Cardiac muscle cell (in vitro differentiated cells and primary cell): ENCODE measurements at places on chromosomes 2 and 18. TPM values are rescaled to one million over a fixed set of nuclear protein-coding genes. Genes with fewer than 3 reads are reported as not detected.

DNA sequence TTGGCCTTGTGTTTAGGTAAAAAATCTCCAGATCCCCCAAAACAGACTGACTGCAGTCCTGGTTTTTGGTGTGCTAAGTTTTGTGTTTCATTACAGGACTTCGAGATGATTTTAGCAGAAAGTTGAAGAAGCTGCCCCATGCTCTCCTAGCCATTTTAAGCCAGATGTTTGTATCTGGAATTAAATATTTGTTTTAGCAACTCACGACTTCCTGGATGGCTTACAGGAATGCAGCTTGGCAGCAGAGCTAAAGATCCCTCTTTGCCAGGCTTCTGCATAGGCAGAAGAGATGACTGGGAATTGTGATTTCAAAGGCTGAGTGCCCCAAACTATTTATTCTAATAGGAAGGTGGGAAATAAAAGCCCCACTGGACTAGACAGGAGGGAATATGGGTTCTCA, 31.1 kb downstream of the ONECUT2 start:
- no peaks in the 10 kb centered on the region for H3K4me1 ChIP-seq
- no peak overlapping the region for H3K4me3 ChIP-seq
- H3K36me3 ChIP-seq: no peaks in the 10 kb centered on the region
- DNase-seq: no peak
- no peak overlapping the region for H3K27ac ChIP-seq
- no peaks in the 10 kb centered on the region for H3K27me3 ChIP-seq

The RAB17 gene
- polyA plus RNA-seq: 1.4 and 3.1 TPM in 2 replicates

DNA sequence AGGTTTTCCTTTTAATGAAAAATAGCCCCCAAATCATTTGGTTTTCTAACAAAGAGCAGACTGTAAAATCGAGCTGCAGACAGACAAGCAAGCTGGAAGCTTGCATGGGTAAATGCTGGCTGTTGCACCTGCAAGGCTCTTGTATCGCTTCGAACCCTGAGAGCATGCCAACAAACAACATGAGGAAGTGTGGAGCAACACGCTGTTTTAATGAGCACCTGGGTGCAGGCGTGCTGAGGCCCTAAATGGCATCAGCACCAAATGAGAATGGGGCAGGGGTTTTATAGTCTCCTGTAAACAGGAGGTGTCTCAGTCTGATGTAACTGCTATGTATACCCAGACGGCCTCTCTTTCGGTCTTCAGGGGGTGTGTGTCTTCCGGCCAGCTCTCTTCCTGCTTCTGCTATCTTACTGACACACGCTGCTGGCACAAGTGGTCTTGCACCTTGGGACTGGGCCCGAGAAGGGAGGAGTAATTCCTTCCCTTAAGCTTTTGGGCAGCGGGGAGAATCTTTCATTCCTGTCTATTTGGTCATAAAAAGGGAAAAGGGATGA, 31.9 kb upstream of the CDH2 start:
- no peaks in the 10 kb centered on the region for H3K36me3 ChIP-seq
- H3K4me3 ChIP-seq: no peak overlapping the region
- no peaks in the 10 kb centered on the region for H3K27me3 ChIP-seq
- H3K4me1 ChIP-seq: no peaks in the 10 kb centered on the region

GRCh38 chr2:29293830-29294438, 178.7 kb downstream of the CLIP4 start:
- H3K4me1 ChIP-seq: no peaks in the 10 kb centered on the region
- H3K4me3 ChIP-seq: no peak overlapping the region
- H3K36me3 ChIP-seq: no peaks in the 10 kb centered on the region
- peaks cover 6% of the 10 kb centered on the region for H3K27me3 ChIP-seq

GRCh38 chr2:101881131-101881530, 110.6 kb upstream of the IL1R2 start:
- peaks cover 22% of the 10 kb centered on the region for H3K36me3 ChIP-seq
- H3K27me3 ChIP-seq: no peaks in the 10 kb centered on the region
- H3K27ac ChIP-seq: no peak overlapping the region

- DNase-seq: no peak
- no peaks in the 10 kb centered on the region for H3K27me3 ChIP-seq
- H3K27ac ChIP-seq: no peak overlapping the region
These were observed 151.8 kb downstream of the MGAT5 start for GRCh38 chr2:134405611-134406081.

DNA sequence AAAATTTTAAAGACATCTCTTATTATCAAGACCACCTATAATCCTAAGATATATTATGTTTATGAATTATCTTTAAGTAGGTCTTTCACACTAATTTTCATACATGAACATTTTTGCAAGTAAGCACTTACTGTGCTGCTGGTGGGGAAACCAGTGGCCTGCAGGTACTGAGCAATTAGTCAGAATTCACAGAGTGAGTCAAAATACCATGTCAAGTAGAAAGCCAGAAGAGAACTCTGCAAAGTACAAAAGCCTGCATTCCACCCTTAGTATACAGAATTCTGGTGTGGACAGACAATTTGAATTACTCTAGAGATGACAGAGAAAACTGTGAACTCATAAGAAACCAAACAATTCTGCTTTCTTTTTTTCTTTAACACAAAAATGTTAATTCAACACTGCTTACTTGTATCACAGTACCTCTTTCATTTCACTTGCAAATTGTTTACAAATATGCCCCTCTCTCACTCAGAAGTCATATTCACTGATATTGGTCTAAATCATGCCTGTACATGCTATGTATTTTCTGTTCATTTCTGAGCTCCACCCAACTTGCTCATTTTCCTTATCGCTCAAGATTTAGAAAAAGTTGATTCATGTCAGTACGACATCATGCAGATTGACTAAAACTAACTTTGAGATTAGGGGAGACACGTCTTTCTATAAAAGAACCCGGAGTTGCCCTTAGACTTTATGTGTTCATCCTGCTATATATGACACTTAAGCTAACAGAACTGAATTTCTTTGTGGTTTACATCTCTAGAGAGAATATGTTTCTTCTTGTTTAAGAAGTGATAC, 182.9 kb downstream of the IKZF2 start:
- H3K27ac ChIP-seq: no peak overlapping the region
- no peak for DNase-seq
- no peak overlapping the region for H3K4me3 ChIP-seq
- H3K4me1 ChIP-seq: peaks cover 13% of the 10 kb centered on the region
- no peaks in the 10 kb centered on the region for H3K27me3 ChIP-seq

DNA sequence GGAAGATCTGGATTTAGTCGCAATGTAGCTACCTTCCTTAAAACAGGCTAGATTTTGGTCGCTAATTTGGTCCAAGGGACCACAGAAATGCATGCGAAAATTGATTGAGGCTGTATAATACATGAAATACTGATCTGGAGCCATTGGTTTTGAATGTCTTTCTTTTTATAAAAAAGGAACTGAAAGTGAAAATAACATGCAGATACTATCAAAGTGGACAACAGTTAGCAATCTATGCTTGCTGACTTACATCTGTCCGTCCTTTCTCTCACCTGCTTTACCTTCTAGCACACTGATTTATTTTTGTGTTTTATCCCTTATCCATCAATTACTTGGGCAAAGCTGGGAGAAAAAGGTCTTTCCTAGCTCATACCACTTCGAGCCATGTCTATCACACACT, 1459.8 kb upstream of the ACVR2A start:
- no peaks in the 10 kb centered on the region for H3K27me3 ChIP-seq
- no peak overlapping the region for H3K27ac ChIP-seq
- H3K36me3 ChIP-seq: no peaks in the 10 kb centered on the region
- no peak overlapping the region for H3K4me3 ChIP-seq
- no peaks in the 10 kb centered on the region for H3K4me1 ChIP-seq
- DNase-seq: no peak

GRCh38 chr2:240400371-240401161, 34.9 kb upstream of the GPC1 start:
- no peaks in the 10 kb centered on the region for H3K36me3 ChIP-seq
- no peaks in the 10 kb centered on the region for H3K27me3 ChIP-seq
- no peak for DNase-seq
- H3K27ac ChIP-seq: no peak overlapping the region
- no peak overlapping the region for H3K4me3 ChIP-seq

- H3K27me3 ChIP-seq: no peaks in the 10 kb centered on the region
- peak; percentile 76 for DNase-seq
- no peaks in the 10 kb centered on the region for H3K4me1 ChIP-seq
- H3K4me3 ChIP-seq: no peak overlapping the region
- H3K27ac ChIP-seq: no peak overlapping the region
These were observed 36.9 kb downstream of the SCN1A start for GRCh38 chr2:166090908-166091307.

DNA sequence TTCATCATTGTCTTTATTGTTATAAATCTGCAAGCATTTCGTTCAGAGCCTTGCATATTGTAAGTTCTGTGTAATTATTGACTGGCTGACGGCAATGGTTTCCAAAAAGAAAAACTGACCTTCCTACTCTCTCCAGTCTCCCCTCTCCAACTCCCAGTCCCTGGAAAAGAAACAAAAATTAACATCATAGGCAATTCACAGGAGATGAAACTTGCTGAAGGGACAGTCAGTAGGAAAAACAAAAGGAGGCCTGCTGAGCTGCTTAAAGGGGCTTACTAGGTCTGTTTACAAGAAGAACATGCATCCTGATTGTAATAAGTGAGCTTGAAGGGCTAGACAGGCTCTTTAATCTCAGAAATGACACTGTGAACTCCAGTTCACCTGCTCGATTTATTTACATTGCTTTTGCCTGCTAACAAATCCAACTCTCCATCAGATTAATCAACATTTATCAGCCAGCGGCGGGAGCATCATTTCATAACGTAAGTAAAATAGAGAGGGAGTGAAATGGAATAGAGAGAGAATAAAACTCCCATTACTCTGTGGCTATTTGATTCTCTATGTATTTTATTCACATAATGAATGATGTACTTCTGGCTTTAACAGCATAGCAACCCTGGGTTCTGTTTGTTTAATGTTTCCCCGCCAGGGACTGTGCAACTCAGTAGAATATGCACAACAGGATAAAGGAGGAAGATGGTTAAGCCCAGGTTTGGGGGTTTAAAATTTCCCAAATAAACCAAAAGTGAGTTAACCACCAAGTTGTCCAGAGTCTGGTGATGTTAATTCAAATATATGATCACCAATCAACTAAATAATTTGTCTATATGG, 256.7 kb upstream of the SETBP1 start:
- H3K36me3 ChIP-seq: no peaks in the 10 kb centered on the region
- peaks cover 25% of the 10 kb centered on the region for H3K4me1 ChIP-seq

The FAM237A gene
- polyA plus RNA-seq: not detected in 2 replicates

DNA sequence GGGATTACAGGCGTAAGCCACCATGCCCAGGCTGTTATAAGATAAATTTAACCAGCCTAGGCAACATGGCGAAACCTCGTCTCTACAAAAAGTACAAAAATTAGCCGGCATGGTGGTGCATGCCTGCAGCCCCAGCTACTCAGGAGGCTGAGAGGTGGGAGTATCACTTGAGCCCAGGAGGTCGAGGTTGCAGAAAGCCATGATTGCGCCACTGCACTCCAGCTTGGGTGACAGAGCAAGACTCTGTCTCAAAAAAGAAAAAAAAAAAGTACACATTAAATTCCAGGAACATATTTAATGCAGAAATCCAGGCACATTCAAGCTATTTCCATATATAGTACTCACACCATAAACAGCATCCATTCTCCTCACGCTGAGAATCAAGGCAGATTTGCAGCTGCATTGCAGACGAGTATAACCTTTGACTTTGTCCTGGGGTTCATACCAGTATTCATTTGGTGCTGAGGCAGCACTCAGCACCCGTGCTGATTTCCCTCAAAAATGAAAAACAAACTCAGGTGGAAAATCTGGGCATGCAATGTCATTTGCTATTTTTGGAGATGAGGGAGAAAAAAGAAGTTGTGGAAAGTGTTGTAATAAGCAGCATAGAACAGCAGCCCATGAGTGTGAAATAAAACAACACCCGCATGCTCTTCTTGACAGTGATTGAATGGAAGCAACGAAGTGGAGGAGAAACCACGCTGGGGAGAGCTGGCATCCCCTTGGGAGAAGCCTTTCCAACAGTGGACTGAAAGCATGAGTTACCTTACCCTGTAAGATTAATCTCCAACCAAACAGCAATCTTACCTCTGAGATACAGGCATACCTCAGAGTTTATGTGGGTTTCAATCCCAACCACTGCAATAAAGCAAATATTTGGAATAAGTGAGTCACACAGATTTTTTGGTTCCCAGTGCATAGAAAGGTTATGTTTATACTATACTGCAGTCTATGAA, 46.8 kb upstream of the ANXA4 start:
- H3K27ac ChIP-seq: no peak overlapping the region
- H3K27me3 ChIP-seq: no peaks in the 10 kb centered on the region
- H3K4me3 ChIP-seq: no peak overlapping the region
- no peaks in the 10 kb centered on the region for H3K36me3 ChIP-seq
- peak; percentile 72 for DNase-seq

The ROCK1 gene
- polyA plus RNA-seq: 27.7 and 31.2 TPM in 2 replicates

GRCh38 chr2:187580462-187581124, 26.4 kb upstream of the TFPI start:
- H3K27me3 ChIP-seq: no peaks in the 10 kb centered on the region
- no peak overlapping the region for H3K4me3 ChIP-seq
- DNase-seq: peak; percentile 55
- H3K36me3 ChIP-seq: no peaks in the 10 kb centered on the region
- no peak overlapping the region for H3K27ac ChIP-seq
- H3K4me1 ChIP-seq: no peaks in the 10 kb centered on the region

The HAAO gene
- polyA plus RNA-seq: 0.43 and 0.79 TPM in 2 replicates

- H3K27ac ChIP-seq: no peak overlapping the region
- peak overlapping the region; percentile 41 for H3K4me3 ChIP-seq
- no peaks in the 10 kb centered on the region for H3K4me1 ChIP-seq
- H3K36me3 ChIP-seq: no peaks in the 10 kb centered on the region
- H3K27me3 ChIP-seq: peaks cover 55% of the 10 kb centered on the region
These were observed 18.2 kb upstream of the SOX11 start for GRCh38 chr2:5674026-5674340.

DNA sequence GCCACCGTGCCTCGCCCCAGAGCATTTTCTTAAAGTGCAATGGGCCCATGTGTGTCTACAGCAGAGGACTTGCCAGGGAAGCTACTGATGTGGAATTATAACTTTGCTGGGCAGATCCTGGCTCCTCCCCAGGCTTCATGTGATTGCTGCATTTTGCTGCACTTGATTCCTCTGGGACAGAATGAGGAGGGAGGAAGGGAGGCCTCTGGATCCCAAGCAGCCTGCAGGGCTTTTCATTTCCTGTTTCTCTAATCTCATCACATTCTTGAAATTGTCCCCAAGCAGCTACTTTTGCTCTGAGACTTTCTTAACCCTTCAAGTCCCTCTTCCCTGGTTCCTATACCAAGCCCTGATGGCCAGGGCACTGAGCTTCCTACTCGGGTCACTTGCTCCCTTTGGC, 134.4 kb upstream of the SEC11C start:
- peaks cover 6% of the 10 kb centered on the region for H3K4me1 ChIP-seq
- no peaks in the 10 kb centered on the region for H3K27me3 ChIP-seq
- no peaks in the 10 kb centered on the region for H3K36me3 ChIP-seq
- H3K4me3 ChIP-seq: no peak overlapping the region
- H3K27ac ChIP-seq: peak overlapping the region; percentile 43
- peak; percentile 42 for DNase-seq

The GPR45 gene
- polyA plus RNA-seq: not detected in 2 replicates
